IPS DF 19.7 (cell line): ENCODE measurements at places on chromosomes 2 and 18.

DNA sequence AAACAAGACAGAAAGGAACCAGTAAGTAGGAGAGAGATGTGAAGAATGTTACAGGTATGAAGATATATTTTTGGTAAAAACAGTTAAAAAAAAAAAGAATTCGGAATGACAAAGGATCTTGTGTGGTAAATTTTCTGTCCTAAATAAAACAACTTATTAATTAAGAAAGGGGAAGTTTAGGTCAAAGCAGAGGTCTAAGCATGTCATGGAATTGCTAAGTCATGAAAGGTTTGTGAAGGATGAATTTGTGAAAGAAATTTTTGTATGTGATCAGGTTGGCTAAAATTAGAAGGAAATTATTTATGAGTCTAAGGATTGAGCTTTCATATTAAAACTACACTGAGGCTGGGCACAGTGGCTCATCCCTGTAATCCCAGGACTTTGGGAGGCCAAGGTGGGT lies 11.1 kb upstream of the ALPG start:
- no peak for DNase-seq

GRCh38 chr2:76256458-76257088 lies 545.9 kb upstream of the GCFC2 start:
- DNase-seq: no peak

DNA sequence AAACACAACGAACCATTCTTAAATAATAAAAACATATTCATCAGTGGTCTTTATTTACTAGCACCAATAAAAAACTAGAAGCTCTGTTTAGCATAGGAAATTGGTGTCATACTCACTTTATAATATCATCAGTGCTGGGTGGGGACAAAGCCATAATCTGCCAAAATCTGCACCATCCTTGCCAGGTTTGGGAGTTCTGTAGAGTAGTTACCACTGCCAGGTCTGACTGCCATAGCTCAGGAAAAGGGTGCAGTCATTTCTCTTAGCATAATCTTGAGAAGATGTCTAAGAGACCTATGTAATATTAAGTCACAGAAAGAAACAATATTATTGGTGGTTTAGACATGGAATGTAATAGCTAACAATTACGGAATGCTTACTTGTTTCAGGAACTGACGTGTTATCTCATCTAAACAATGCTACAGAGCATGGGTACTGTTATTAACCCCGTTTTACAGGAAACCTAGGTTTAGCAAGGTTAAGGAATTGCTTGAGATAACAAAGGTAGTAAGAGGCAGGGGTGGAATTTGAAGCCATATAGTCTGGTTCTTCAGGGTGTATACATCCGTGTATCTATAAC lies 1.6 kb upstream of the MARCHF7 start:
- DNase-seq: no peak

DNA sequence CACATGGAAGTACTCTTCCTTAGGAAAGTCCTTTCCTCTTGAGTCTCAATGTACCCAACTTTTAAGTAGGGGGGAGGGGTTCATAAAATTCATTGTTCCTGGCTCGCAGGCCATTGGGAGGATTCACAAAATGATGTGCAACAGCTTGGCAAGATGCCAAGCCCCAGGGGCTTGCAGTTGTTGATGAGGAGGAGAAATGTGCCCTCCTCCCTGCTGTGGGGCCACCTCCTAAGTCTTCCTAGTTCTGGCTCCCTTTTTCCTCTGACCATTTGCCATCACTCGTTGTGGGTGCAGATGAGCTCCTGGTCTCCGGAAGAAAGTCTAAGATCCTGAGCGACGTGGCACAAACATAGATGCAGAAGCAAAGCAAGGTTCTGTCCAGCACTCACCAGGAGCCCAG lies 435.4 kb downstream of the EIPR1 start:
- no peak for DNase-seq

DNA sequence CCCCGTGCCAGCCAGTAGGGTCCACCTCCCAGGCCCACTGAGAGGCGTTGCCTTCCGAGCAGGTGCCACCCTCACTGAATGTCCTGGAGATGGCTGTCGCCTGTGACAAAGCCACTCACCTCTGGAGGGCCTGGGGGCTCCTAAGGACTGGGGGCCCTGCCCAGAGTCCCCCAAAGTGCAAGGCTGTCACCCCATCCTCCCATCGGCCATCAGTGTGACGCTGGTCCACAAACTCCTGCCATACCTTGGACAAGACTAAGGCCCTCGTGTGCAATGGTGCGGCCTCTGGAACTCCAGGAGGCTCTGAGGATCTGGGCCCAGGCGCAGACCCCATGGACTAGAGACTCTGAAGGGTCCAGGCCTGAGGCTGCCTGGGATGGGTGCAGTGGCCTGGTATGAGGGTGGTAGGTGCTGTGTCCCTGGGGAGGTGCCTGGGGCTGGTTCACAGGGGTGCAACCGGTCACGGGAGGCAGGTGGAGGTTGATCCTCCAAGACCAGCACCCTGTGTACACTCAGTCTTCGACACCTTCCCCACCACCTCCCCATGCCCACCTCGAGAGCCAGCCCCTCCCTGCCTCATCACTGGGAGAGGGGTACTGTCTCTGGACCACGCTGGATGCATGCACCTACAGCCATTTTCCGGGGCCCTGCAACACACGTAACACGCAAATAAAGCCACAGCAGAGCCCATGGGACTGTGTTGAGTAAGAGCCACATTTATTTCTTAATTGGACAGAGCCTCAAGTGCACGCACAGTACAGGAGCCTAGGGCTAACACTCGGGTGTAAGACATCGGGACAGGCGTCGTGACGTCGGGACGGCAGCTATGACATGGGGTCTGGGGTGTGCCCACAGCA lies 21.6 kb downstream of the AQP12A start:
- no peak for DNase-seq

DNA sequence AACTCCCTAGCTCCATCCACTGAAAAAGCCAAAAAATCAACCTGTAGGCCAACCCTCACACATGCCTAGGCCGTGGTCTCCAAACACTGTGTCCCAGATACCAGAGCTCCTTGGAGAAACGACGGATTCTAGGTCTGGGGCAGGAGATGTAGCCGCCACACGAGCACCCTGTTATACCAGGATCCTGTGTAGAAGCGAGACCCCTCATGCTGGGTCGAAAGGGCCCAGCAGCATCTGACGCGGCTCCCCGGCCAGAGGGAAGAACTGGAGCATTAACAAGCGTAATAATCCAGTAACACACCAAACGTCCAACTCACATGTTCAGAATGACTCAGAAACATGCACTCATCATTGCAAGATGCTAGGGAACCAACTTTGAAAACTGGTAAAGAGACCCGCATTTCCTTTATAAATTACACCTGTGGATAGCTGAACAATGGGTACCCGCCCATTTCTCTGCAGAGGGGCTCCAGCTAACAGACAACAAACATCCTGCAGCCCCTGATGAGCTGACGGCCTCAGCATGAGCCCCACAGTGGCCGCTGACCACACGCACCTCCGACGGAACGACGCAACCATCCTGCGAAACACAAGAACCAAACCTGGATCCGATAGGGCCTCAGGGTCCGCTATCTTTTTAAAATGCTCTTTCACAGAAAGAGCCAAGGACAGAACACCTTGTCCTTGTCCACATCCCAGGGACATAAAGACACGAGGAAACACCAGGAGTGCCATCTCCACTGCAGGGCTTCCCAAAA lies 14.2 kb downstream of the SLC66A2 start:
- DNase-seq: no peak

GRCh38 chr18:74577019-74577418 lies 20.7 kb upstream of the ZNF407 start:
- DNase-seq: no peak

- no peak for DNase-seq
Observed at GRCh38 chr18:50981381-50981780, 13.5 kb downstream of the ELAC1 start.

GRCh38 chr2:238003234-238004031 lies 36.6 kb downstream of the UBE2F start:
- DNase-seq: no peak

- no peak for DNase-seq
Observed at GRCh38 chr2:236574000-236574399, 4.4 kb downstream of the ACKR3 start.

- no peak for DNase-seq
Observed at GRCh38 chr2:72138921-72139381, 8.7 kb downstream of the CYP26B1 start.

DNA sequence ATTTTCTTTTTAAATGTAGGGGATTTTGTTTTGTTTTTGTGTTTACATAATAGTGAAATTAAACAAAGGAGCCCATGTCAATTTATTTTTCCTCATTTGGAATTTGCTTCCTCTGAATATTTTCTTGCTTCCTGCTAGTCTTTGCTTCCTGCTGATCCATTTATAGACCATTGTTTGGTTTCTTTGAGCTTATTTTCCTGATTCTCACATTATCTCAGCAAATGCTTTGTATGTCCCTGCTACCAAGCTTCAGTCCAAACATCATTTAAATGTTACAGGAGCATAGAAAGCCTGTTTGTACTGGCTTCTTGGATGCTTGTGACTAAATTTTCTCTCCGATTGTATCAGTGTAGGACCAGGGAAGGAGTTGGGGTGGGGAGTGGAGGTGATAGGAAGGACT lies 127.3 kb upstream of the IL1R2 start:
- DNase-seq: no peak

- DNase-seq: no peak
Observed at GRCh38 chr2:120683701-120684100, 52.0 kb upstream of the GLI2 start.

- DNase-seq: no peak
Observed at GRCh38 chr2:114610677-114611076, 168.2 kb downstream of the DPP10 start.

DNA sequence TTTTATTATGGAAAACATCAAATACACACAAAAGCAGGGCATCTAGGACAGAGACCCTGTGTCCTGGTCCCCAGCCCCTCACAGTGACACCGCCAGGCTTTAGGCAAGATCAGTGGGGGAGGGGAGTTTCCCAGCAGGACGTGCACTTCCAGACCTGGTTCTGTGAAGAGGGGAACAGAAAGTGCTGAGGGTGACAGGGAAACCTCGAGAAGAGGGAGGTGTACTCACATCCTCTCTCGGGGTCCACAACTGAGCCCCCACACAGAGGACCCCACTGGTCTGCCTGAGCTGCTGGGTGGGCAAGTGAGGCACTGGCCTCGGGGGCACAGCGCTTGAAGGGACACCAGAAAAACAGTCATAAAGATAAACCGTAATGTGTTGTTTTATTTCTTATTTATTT lies 4.4 kb upstream of the GPR35 start:
- DNase-seq: no peak

DNA sequence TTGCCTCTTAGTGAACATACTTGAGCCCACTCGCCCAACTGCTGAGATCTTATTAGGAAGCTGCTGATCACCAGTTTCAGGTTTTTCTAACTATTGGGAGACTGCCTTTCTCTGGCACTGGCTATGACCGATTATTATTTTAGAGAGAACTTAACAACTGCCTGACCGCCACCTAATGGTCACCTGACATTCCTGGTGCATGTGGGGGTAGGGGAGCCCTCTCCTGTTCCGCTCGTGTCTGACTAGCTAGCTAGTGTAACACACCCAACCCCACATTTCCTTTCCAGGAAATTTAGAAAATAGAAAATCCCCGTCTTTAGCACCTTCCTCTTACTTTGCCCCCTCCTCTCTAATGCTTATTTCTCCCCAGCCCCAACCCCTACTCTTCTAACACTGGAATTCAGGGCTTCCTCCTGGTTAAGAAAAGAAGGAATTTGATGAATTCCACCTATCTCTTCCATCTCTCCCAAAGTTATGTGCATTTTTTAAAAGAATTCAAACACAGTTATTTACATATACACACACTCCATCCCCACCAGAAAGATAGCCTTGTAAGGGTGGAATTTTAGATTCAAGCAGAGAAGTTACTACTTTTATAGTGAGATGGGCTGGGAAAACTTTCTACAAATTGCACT lies 19.4 kb upstream of the DNER start:
- peak; percentile 75 for DNase-seq

- DNase-seq: no peak
Observed at GRCh38 chr2:114024326-114024725, 134.4 kb downstream of the ACTR3 start.

- peak; percentile 28 for DNase-seq
Observed at GRCh38 chr18:54127759-54128378, 96.6 kb downstream of the MBD2 start.

DNA sequence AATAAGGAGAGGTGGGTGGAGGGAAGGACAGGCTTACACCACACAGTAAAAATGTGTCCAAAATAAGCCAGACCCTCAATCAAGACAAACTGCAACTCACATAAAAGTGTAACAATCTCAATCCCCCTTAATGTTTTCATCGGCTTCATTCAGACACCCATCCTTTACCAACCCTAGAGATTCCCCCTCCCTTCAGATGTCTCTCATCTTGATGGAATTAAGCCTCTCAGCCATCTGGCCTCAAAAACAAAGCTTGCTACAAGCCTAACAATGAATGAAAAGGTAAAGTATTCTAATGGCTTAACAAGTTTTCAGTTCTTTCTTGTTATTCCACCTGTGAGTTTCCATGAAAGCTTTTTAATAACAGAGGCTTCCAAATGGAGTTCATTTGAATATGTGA lies 5.2 kb downstream of the RTTN start:
- DNase-seq: no peak

DNA sequence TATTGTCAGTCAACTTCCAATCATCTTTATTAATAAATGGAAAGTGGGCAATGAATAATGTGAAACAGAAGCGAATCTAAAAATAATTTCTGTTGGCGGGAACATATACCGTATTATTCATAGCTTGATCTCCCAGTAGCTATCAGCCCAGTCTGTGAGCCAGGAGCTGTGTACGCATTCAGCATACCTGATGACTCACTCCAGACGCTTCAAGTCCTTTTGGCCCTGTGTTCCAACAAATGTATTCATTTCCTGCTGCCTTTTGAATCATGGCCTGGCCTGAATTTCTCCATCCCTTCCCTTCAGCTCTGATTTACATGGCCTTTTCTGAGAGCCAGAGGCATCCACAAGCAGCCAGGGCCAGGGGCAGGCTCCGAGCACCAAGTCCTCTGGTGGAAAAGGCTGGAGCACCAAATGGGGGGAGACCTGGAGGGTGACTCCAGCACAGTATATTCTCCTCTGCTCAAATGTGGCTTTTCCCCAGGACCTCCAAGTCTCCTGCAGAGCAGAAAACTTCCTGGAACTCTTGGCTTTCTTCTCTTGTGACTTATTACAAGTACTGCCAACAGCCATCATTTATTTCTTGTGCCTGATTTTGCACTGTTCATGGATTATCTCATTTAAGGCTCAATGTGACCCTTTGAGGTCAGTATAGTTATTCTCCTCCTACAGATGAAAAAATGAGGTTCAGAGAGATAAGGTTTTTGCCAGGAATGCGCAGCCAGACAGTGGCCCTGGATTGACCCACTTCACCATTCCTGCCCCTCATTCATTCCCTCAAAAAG lies 108.7 kb downstream of the EN1 start:
- peak; percentile 25 for DNase-seq

GRCh38 chr2:108633409-108633808 lies 85.9 kb upstream of the RANBP2 start:
- no peak for DNase-seq
